Lung (tissue), 17 donors: ENCODE measurements at places on chromosomes 7 and 10. TPM values are rescaled to one million over a fixed set of nuclear protein-coding genes. Genes with fewer than 3 reads are reported as not detected.

The SPDYE16 gene
- 0.28 TPM for total RNA-seq

DNA sequence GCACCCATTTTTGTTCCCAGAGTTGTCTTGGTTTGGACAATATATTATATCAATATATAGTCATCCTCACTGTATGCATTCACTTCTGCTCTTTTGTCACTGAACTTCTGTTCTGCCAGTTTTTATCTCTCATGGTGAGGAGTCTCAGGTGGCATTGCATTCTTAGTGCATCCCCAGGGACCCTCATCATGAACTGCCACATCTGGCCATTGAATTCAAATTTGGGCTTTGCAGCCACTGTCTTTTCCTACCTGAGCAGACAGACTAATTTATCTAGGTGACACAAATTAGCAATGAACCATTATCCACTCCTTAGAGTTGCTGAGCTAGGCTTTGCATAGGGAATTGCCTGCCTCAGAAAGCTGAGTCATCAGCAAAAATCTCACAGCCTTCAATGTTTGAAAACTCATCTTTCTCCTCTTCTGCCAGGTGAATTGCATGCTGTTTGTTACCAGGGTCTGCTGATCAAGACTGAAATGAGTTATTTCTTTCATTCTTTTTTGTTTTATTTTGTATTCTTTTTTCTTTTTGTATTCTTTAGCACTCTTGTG, 316.8 kb upstream of the MTPN start:
- DNase-seq = no peak

DNA sequence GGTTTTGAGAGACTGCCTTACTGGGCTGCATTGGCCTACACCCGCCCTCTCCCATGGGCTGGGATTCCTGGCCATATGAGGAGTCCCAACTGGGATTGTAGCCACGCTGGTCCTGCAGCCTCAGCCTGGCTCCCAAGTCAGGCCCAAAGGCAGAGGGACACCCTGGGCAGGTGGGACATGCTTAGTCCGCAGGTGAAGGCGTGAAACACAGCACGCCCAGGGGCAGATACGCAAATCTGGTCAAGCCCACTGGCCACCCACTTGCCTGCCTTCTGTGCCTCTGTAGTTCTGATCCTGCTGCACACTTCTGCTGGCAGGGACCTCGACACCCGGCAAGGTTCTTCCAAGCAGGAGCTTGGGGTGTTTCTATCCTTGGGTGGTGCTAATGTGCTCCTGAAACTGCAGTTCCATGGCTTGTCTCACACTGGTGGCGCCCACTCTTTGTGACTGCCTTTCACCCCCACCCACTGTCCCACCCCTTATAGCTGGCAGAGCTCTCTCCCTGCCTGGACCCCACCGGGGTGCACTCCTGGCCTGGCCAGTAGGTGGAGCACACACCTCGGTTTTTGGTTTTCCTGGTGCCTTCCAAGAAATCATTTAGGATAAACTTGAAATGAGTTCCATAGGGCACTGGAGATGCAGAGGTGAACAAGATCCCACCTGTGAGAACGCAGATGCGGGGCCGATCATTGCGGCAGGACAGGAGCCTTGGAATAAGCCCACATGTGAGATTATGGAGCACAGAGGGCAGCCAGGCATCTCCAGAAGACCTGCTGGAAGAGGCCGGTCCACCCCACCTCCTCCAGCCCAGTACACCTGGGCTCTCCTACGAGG, 47.9 kb downstream of the MKI67 start:
- DNase-seq = no peak

- DNase-seq = peak; percentile 88
Observed at GRCh38 chr7:91194841-91195240, 69.4 kb upstream of the FZD1 start.

DNA sequence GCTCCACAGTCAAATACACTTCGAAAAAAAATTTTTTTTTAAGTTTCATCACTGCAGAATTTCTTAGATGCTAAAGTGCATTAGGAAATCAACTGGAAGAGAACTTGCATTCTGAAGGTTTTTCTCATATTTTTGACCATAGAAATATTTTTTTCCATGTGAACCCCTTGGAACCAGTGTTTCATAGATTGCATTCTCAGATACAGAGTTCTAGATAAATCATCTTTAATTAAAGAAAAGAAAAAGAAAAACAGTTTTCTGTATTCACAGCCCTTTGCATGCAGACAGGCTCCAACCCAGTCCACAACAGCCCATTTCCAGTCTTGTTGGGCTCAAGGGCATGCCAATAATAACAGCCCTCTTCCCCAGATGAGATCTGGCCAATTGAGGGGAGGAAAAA, 75.5 kb upstream of the RPA3 start:
- no peak for DNase-seq

GRCh38 chr10:7161484-7162250, 249.2 kb downstream of the SFMBT2 start:
- DNase-seq = peak; percentile 63

- DNase-seq = no peak
Observed at GRCh38 chr10:42850931-42851330, 68.3 kb downstream of the BMS1 start.

- no peak for DNase-seq
Observed at GRCh38 chr10:121579656-121580055, 18.6 kb downstream of the FGFR2 start.

The GIMAP2 gene
- 14.1 TPM for total RNA-seq

The CHAT gene
- total RNA-seq = not detected

The VKORC1L1 gene
- 36.8 TPM for total RNA-seq
